NCI-H146 (cell line): ENCODE measurements at places on chromosomes 3 and 15.

DNA sequence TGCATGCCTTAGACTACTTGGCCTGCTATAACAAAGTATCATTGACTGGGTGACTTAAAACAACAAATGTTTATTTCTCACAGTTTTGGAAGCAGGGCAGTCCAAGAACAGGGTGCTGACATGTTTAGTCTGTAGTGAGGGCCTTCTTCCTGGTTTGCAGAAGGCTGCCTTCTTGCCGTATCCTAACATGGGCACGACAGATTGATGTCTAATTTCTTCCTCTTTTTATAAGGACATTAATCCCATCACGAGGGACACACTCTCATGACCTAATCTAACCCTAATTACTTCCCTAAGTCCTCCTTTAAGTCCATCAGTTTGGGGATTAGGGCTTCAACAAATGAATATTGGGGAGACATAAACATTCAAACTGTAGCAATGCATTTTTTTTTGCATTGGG is 10.9 kb upstream of the GOLGA8B start:
- no peak for DNase-seq

- peak; percentile 28 for DNase-seq
Measured at GRCh38 chr3:32733631-32734229, 48.7 kb downstream of the CNOT10 start.

GRCh38 chr3:11155341-11156025 is 1.2 kb downstream of the HRH1 start:
- peak; percentile 24 for DNase-seq

DNA sequence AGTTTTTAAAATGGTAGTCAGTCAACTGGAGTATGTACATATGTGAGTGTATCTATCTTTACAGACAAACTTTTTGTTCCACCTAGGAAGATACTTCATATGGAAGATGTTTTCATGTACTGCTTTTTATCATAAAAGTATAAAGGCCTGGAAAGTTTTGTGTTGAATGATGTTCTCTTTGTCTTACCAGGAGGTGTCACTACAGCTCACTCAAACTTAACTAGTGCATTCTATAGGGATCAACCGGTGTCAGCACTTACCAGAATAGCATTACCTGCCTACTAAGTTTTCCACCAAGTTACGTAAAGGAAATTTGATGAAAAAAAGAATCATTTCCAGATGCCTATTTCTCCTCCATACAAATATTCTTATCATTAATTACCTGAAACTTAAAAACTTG is 522.6 kb upstream of the SEMA6D start:
- DNase-seq = no peak

DNA sequence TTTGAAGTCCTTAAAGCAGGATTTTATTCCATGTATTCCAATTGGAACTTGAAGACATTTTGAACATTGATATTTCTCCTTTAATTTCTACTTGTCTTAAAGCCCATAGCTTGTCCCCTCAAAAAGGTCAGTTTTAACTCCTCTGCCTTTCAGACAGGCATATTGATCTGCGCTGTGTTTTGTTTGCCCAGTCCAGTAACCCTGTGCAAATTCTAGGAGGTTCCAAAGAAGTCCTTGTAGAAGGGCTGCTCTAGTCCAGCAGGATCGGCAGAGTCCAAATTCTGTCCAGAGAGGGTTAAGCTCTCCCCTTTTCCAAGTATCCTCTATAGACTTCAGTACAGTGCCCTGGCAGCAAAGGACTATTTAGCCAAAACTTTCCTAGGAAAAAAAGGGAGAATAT is 105.6 kb upstream of the MANF start:
- no peak for DNase-seq

GRCh38 chr15:37701230-37701629 is 233.2 kb upstream of the TMCO5A start:
- no peak for DNase-seq

- no peak for DNase-seq
Measured at GRCh38 chr3:171592786-171593185, 132.6 kb upstream of the TNIK start.
